Activated CD4-positive, alpha-beta T cell treated with anti-CD3 and anti-CD28 coated beads, Interleukin-2, amount 50 U/mL, for 48 hours (primary cell): ENCODE measurements at places on chromosomes 7 and 10.

DNA sequence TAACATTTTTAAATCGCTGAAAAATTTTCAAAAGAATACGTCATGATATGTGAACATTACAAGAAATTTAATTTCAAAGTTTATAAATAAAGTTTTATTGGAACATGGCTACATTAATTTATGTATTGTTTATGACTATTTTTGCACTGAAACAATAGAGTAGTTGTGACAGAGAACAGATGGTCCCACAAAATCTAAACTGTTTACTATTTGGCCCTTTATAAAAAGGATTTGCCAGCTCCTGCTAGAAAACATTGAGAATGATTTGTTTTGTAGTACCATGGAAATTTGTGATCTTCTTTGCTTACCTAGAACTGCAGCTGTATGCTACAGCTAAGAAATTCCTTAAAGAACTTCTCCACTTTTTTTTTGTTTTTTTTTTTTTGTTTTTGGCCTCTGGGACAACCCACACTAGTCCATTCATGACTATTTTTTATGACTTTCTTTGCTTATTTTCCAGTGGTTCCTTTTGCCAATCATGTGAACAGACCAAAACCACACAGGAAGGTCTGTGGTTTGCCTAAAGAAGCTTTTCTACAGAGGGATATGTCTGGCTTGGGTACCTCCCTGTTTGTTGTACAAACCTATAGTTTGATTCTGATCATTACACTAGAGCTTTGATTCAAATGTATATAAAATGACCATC is 55.7 kb downstream of the ST7 start:
- DNase-seq: no peak

DNA sequence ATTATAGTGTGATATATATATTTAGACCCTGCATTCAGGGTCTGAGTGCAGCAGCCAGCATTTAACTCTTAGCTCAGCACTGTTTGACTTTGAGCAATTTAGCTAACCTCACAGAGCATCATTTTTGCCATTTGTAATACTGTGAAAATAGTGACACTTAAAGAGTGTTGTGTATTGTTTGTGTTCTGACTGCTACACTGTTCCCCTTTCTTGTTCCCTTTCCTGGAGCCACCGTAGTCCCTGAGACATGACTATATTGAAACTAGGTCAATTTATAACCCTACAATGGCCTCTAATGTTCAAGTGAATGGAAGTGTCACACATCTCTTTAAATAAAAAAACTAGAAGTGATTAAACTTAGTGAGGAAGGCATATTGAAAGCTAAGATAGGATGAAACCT is 20.3 kb upstream of the CD36 start:
- no peak for DNase-seq

DNA sequence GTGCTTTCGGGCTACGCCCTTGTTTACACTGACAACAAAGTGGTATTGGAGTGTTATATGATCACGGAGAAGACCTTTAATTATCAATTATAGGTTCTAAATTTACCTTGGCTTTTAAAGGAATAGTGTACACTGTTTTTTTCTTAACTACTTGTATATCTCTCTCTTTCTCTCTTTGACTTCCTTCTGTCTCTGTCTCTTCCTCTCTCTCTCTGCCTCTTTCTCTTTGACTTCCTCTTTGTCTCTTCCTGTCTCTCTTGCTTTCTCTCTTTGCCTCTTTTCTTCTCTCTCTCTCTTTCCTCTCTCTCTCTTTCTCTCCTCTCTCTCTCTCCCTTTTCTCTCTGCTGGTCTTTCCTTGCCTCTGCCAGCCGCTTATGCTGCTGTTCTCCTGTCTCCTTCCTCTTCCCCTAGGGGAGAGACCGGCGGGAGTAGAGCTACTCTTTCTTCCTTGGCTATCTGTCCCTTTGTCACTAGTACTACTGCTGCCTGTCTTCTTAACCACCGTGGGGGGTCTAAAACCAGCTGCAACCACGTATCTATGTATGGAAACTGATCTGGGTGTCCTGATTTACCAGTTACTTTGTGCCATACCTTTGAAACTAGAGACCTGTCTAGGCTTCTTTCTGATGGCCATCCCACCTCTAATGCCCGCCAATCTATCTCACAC is 36.9 kb upstream of the GSDME start:
- DNase-seq: no peak

GRCh38 chr10:78589687-78590086 is 479.1 kb upstream of the ZMIZ1 start:
- DNase-seq: no peak

GRCh38 chr10:83820033-83820432 is 319.3 kb upstream of the GHITM start:
- no peak for DNase-seq

DNA sequence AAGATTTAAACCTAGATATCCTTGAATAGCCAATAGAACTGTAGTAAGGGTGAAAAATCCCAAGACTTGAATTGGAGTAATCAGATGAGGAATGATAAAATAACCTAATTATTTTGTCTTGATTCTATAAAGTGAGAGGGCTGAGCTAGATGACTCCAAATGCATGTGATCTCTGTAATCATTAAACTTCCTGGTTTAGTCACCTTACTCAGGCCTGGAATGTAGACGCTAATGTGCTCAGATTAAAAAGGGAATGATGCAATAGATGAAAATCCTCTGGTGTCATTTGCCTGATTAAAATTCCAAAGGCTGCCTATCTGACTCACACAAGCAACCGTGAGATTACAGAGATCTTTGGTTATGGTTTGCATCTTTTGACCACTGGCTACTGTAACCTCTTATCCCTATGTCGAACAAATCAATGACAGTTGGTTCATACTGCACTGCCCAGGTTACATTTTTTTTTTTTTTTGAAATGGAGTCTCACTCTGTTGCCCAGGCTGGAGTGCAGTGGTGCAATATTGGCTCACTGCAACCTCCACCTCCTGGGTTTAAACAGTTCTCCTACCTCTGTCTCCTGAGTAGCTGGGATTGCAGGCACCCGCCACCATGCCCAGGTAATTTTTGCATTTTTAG is 2.9 kb upstream of the HKDC1 start:
- DNase-seq: no peak

GRCh38 chr10:76251841-76252671 is 820.6 kb downstream of the LRMDA start:
- no peak for DNase-seq

GRCh38 chr10:679556-679955 is 9.9 kb downstream of the DIP2C start:
- DNase-seq: no peak

- DNase-seq: no peak
Measured at GRCh38 chr10:128713471-128713870, 587.2 kb upstream of the MKI67 start.

- DNase-seq: no peak
Measured at GRCh38 chr7:84177758-84178412, 16.7 kb downstream of the SEMA3A start.

DNA sequence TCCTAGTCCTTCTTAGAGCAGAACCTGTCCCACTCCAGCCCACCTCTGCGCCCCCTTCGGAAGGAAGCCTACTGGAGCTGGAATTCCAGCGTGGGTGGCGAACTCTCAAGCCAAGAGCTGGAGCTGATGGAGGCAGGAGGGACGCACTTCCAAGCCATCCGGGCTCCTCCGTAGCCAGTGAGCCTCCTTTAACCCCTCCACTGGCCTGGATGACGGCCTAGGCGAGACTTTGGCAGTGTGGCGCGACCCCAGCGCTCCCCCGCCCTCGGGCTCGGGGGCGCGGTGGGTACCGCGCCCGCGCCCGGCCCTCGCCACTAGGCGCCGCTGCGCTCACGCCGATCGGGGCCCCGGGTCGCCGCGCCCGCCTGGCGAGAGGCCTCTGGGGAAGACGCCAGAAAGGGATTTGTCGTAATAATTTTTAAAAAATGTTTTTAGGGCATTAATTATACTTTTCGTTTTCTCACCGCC is 5.1 kb upstream of the EMX2 start:
- peak; percentile 35 for DNase-seq

DNA sequence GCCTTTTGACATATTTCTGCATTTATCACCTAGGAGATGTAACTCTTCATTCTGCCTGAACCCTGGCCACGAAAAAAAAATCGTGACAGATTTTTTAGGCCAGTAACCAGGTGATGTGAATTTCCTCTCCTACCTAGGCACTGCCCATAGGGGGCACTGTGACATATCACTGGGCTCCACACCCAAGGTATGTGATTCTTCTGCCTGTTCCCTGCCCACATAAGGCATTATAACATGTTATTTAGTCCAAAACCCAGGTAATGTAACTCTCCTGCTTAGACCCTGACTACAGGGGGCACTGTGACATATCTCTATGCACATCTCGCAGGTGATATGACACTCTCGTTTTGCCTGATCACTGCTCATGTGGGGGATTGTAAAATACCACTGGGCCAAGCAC is 29.5 kb upstream of the ZNF107 start:
- peak; percentile 15 for DNase-seq
